GM23248 (cell line): ENCODE measurements at places on chromosomes 7 and 10. TPM values are rescaled to one million over a fixed set of nuclear protein-coding genes. Genes with fewer than 3 reads are reported as not detected.

- DNase-seq, result no peak
- H3K4me3 ChIP-seq, result no peak overlapping the region
- H3K4me1 ChIP-seq, result 0 out of 2 replicates have a peak, but pooled peaks cover 9% of the 10 kb centered on the region
- H3K27me3 ChIP-seq, result peaks cover 15% of the 10 kb centered on the region; the same call in 1 of the 2 replicates
Observed at GRCh38 chr10:78630944-78631838, 437.6 kb upstream of the ZMIZ1 start.

SPDYE16 gene
- polyA plus RNA-seq, result 0.10 and 0.53 TPM in 2 replicates

DNA sequence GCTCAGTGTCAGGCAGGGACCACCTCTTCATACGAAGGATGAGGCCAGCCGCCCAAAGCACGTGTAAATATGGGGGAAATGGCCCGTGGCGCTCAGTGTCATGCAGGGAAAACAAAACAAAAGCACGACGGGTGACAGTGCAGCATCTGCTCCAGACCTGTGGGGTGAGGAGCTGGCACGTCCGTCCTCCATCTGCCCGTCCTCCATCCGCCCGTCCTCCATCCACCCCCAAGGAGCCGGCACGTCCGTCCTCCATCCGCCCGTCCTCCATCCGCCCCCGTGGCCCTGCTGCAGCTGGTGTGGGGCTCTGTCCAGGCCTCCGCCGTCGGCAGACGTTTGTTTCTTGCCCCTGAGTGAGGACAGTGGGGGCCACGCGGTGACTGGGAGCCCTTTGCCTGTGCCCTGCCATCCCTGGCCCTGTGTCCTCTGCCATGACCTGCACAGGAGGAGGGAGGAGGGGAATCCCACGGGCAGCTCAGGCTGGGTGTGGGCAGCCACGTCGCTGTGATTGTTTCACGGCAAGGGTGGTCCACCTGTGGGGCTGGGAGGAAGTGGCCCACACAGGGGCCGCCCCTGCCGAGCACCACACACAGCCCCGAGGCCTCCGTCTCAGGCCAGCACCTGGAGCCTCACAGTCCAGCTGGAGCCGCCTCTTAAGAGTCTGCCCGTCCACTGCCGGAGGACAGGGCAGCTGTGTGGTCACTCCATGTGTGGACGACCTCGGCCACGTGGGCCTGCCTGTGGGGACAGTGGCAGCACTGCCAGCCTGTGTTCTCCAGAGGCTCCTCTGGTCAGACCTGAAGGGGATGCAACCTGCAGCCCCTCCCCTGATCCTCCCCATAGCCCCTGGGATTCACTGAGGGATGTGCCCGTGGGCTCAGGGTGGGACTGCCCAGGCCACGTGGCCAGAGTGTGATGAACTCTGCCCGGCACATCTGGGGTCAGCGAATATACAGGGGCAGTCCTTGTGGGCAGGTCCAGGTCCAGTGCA lies 38.2 kb upstream of the DPYSL4 start:
- no peak overlapping the region for H3K4me3 ChIP-seq
- no peak for DNase-seq
- H3K36me3 ChIP-seq, result no peaks in the 10 kb centered on the region
- H3K4me1 ChIP-seq, result no peaks in the 10 kb centered on the region
- no peaks in the 10 kb centered on the region; the same call in 1 of the 2 replicates for H3K27me3 ChIP-seq

EIF4H gene
- polyA plus RNA-seq, result 228 and 235 TPM in 2 replicates

DNA sequence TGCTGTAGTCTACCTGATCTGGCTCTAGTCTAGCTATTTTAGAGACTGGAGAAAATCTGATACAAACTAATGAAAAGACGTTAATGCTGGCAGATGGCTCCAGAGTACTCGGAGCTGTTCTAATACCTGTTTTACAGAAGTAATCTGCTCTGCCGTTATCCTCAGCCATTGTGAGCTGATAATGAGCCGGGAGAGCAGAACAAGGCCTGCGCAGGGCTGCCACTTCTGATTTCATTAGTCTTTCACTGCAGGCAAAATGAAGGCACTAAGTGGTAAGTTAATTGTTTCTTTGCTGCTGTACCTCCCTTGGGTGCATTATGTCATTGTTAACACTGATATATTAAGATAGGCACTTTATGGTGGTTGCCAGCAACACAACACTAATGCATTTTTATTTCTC lies 456.4 kb upstream of the PFKP start:
- H3K27ac ChIP-seq, result no peak overlapping the region
- H3K4me1 ChIP-seq, result no peaks in the 10 kb centered on the region

DNA sequence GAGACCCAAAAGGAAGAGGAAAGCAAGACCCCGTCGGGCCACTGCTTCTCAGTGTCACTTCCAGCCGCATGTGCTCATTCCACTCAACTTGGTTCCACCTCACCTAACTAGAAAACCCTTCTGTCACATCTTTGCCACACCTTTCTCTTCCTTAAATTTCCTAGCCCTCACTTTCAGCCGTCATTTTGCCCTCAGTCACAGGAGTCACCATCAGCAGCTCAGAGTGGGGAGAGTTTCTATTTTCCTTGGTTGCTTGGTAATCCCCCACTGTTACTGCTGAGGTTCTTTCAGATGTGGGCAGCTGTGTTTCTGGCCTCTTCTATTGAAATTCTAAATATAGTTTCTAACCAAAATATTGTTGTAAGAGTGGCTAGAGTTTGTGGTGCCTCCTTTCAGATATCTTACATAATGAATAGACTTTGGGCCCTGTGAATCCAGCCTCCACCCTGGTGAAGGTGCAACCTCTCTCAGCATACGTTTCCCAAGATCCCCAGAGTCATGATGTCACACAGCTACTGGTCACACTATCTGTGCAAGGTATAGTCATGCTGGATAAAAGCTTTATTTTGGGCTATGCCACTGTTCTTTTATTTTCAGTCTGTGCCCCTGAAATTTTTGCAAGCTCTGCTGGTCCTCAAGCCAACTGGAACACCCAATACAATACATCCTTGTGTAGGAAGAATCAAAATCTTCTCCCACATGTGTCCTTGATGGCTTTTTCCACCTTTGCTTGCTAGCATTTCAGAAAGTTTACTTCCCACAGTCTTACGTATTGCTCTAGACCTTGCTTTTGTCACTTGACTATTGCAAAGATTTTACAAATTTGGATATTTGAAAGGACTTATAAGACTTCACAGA lies 9.2 kb downstream of the AGBL3 start:
- H3K27me3 ChIP-seq, result no peaks in the 10 kb centered on the region
- no peaks in the 10 kb centered on the region for H3K4me1 ChIP-seq
- H3K4me3 ChIP-seq, result no peak overlapping the region
- H3K36me3 ChIP-seq, result no peaks in the 10 kb centered on the region

- no peak overlapping the region for H3K4me3 ChIP-seq
- no peak for DNase-seq
- H3K4me1 ChIP-seq, result peaks cover 37% of the 10 kb centered on the region
- H3K36me3 ChIP-seq, result peaks cover 7% of the 10 kb centered on the region
- no peaks in the 10 kb centered on the region for H3K27me3 ChIP-seq
Observed at GRCh38 chr10:43162604-43163003, 24.4 kb downstream of the CSGALNACT2 start.

- no peak overlapping the region for H3K4me3 ChIP-seq
- DNase-seq, result no peak
- no peaks in the 10 kb centered on the region for H3K27me3 ChIP-seq
- H3K27ac ChIP-seq, result no peak overlapping the region
Observed at GRCh38 chr10:1291178-1292090, 235.2 kb downstream of the WDR37 start.

DNA sequence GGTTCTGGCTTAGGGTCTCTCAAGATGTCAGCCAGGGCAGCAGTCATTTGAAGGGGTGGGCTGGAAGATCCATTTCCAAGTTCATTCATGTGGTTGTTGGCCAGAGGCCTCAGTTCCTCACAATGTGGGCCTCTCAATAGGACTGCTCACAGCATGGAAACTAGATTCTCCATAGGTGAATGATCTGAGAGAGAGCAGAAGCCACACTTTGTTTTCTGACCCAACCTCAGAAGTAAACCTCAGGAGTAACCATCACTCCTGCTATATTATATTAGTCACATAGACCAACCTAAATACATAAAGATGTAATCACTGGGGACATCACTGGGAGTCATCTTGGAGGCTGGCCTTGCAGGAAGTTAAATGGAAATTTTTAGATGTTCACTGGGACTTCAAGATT lies 42.2 kb downstream of the GBF1 start:
- H3K27ac ChIP-seq, result no peak overlapping the region
- H3K4me1 ChIP-seq, result no peaks in the 10 kb centered on the region
- DNase-seq, result peak; percentile 54
- H3K4me3 ChIP-seq, result no peak overlapping the region
- 0 out of 2 replicates have a peak, but pooled peaks cover 1% of the 10 kb centered on the region for H3K36me3 ChIP-seq

DNA sequence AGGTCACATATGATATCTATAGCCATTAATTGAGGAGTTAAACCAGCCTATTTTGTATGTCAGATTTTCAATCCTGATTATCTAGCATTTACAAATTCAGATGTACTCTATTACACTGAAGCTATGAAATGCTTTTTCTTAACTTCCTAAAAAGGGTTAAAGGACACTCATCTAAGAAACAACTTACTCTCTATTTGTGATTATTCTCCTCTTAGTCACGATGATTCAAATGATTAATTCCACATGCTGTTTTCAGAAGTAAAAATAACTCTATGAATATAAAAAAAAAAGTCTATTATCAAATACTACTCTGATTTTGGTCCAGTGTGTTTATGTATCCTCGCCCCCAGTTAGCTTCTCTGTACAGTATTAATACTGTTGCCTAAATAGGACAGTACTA lies 1199.9 kb downstream of the GATA3 start:
- no peaks in the 10 kb centered on the region for H3K36me3 ChIP-seq
- peak; percentile 88 for DNase-seq
- H3K4me3 ChIP-seq, result peak overlapping the region; percentile 58
- no peaks in the 10 kb centered on the region for H3K27me3 ChIP-seq
- H3K27ac ChIP-seq, result peak overlapping the region; percentile 84
- H3K4me1 ChIP-seq, result peaks cover 22% of the 10 kb centered on the region

DNA sequence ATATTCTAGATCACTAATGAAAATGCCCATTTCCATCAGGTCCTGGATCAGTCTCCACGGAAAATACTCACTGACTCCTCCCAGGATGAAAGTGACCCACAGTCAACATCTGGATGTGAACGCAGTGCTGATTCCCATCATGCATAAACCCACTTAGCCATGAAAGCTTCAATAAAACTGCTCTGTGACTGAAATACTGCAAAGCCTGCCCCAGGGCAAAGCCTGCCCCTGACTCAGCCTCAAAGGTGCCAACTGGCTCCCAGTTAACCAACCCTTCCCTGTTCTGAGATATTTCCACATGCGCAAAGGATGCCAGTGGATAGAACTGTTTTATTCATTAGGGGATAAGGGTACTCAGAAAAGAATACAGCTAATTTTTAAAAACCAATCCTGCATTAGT lies 24.0 kb downstream of the OSBPL3 start:
- DNase-seq, result peak; percentile 71
- no peaks in the 10 kb centered on the region for H3K36me3 ChIP-seq
- H3K4me3 ChIP-seq, result no peak overlapping the region
- H3K27me3 ChIP-seq, result no peaks in the 10 kb centered on the region
- H3K4me1 ChIP-seq, result peaks cover 14% of the 10 kb centered on the region

DNA sequence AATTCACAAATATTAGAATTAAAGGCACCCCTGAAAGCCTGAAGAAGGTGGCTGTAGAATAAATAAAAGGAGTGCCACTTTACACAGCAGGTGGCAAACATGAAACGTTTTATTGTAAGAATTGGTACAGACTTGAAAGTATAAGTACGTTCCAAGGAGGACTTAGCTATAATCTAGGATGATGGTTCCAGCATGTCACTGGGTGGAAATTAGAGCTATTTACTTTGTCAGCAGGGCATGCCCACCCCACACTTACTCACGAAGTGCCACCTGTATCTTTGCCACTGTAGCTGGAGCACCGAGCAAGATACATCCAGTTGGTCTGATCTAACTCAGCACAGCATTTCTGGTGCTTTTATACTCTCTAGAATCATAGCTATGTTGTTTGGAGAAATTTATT lies 97.8 kb downstream of the GRM8 start:
- H3K4me1 ChIP-seq, result no peaks in the 10 kb centered on the region
- no peaks in the 10 kb centered on the region for H3K27me3 ChIP-seq
- H3K4me3 ChIP-seq, result no peak overlapping the region
- H3K27ac ChIP-seq, result no peak overlapping the region
- DNase-seq, result no peak

CYP2E1 gene
- polyA plus RNA-seq, result 0.31 and 0.79 TPM in 2 replicates

- peak overlapping the region; percentile 78 for H3K4me3 ChIP-seq
- DNase-seq, result peak; percentile 52
- H3K36me3 ChIP-seq, result no peaks in the 10 kb centered on the region
- H3K27me3 ChIP-seq, result no peaks in the 10 kb centered on the region
- peaks cover 12% of the 10 kb centered on the region for H3K4me1 ChIP-seq
Observed at GRCh38 chr7:149027611-149028345, 527 bp downstream of the PDIA4 start.

GRCh38 chr10:31319602-31320549 lies 860 bp downstream of the ZEB1 start:
- H3K36me3 ChIP-seq, result no peaks in the 10 kb centered on the region
- peak; percentile 54 for DNase-seq
- peak overlapping the region; percentile 92 for H3K4me3 ChIP-seq
- no peaks in the 10 kb centered on the region for H3K27me3 ChIP-seq
- H3K27ac ChIP-seq, result peak overlapping the region; percentile 62

GRCh38 chr10:69453795-69454194 lies 2.5 kb downstream of the TSPAN15 start:
- peaks cover 19% of the 10 kb centered on the region for H3K27me3 ChIP-seq
- H3K36me3 ChIP-seq, result no peaks in the 10 kb centered on the region
- no peak for DNase-seq
- no peak overlapping the region for H3K27ac ChIP-seq

ZNF488 gene
- polyA plus RNA-seq, result 0.11 TPM in 1 of 2 replicates, not detected in the other

DNA sequence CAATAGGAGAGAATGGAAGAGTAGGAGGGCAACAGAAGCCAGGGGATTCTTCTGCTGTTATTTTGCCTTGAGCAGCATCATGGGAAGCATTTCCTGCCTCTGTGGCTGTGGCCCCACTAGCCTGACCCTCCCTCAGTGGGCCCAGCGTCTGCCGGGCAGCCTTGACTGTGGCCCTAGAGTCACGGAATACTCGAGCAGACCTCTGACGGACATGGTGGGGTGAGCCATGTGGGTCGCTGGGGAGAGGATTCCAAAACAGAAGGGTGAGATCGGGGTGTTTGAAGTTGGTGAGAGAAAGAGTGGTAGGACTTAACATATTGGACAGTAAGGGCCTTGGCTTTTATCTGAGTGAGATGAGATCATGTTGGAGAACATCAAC lies 8.3 kb upstream of the PRKAG2 start:
- DNase-seq, result no peak
- no peak overlapping the region for H3K27ac ChIP-seq
- peaks cover 72% of the 10 kb centered on the region for H3K27me3 ChIP-seq
- H3K36me3 ChIP-seq, result no peaks in the 10 kb centered on the region
- no peak overlapping the region for H3K4me3 ChIP-seq
- no peaks in the 10 kb centered on the region for H3K4me1 ChIP-seq
